MG63 (cell line): ENCODE measurements at places on chromosomes 5 and 9. TPM values are rescaled to one million over a fixed set of nuclear protein-coding genes. Genes with fewer than 3 reads are reported as not detected.

FABP6 gene
- 2.6 and 3.9 TPM in 2 replicates for total RNA-seq

PLCXD3 gene
- total RNA-seq = not detected in 2 replicates

EQTN gene
- not detected in 2 replicates for total RNA-seq

OSMR gene
- 10.1 and 23.4 TPM in 2 replicates for total RNA-seq

NUTM2F gene
- not detected in 2 replicates for total RNA-seq

NOXA1 gene
- total RNA-seq = not detected in 2 replicates

SPINK6 gene
- total RNA-seq = not detected in 2 replicates

SOX30 gene
- total RNA-seq = not detected in 2 replicates

GRCh38 chr9:82621447-82621846 is 441.5 kb downstream of the RASEF start:
- DNase-seq = no peak

DNA sequence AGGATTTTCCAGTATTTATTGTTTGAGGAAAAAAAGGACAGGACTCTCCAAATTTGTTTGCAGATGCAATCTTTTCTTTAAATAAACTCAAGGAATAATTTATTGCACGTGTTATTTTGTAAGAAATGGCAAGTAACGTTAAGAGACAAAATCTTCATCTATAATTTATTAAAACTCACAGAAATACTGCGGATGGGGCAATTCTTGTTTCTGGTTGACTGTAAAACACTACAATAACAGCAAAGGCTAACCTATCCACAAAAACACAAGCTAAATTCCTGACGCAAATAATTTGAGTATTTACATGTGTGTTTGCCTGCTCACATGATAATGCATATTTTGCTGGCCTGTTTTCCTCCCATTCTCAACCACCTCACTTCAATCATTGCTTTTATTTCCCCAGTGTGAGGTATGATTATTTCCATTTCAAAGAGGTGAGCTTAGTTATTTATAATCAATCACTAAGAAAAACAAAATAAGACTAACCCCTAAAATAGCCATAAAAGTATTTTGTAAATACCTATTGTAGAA is 619.4 kb downstream of the PDE4D start:
- no peak for DNase-seq

DNA sequence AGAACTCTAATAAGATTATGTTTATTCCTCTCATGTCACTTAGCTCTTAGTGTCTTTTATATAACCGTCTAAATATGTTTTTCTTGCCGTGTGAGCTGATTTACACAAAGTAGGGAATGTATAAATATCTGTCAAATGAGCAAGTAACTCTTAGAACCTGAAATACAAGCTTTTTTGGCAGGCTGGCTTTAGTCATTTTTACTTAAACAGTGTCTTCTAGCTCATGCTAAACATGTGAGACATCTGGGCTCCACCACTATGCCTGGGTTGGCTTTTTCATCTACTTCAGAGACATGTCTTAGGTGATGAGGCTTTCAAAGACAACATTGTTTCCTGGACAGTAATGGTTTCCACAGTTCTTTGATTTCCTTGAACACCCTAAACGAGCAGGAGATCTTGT is 137.2 kb upstream of the ZNF608 start:
- DNase-seq = no peak

GRCh38 chr9:123457583-123457982 is 101.6 kb downstream of the CRB2 start:
- DNase-seq = no peak

DNA sequence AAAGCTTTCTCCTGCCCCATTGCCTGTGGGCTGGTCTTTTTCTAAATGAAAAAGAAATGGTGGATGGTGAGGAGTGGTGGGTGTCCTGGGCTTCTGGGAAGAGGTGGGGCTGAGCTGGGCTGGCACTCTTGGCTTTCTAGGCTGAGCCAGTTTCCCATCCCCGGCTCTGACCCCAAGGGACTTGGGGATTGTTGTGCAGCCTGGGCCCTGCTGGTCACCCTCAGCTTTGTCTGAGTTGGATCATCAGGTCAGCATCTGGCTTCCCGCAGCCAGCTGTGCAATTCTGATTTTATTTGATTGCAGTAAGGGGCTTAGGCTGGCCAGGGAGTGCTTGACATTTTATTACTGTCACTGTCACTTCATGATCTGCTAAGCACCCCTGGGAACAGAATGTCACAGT is 25.3 kb downstream of the GLRA1 start:
- DNase-seq = no peak

- no peak for DNase-seq
Measured at GRCh38 chr5:139849942-139850341, 54.3 kb downstream of the PSD2 start.

DNA sequence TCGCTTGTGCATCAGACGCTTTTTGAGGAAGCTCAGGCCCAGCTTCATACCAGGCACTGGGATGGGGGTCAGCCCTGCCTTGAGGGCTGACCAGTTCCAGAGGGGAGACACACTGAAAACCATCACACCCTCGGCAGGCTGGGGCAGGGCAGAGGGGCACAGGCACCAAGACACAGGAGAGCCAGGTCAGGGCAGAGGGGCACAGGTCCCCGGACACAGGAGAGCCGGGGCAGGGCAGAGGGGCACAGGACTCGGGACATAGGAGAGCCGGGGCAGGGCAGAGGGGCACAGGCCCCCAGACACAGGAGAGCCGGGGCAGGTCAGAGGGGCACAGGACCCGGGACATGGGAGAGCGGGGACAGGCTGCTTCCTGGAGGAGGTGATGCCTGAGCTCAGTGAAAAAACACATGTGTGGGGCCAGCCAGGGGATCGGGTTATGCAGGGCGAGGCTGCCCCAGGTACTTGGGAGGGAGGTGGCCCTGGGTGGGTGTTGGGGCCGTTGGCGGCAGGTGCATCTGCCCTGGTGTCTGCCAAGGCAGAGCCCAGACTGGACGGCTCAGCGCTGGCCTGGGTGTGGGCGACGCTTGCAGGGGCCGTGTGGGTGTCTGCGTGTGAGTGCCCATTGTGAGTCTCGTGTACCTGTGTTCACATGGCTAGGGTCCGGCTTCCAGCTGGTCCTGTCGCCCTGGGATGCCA is 15.1 kb upstream of the SLC2A6 start:
- DNase-seq = no peak

- no peak for DNase-seq
Measured at GRCh38 chr9:111898331-111899096, 1.9 kb downstream of the UGCG start.

DNA sequence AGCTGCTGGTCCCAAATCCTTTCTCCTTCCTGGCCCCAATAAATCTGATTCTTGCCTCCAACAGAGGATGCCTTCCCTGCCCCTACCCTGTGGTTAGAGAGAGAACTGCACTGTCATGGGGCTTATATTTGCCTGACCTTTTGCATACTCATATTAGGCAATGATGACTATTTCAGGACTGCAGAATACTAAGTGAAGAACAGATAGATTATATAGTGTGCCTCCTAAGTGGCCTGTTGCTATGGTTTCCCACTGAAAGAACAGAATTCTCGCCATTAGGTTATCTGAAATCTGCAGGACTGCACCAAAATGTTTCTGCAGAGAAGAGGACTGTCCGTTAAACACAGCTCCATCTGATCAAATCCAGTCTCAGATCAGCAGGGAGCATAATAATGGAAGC is 87.3 kb upstream of the CCNG1 start:
- DNase-seq = no peak

DNA sequence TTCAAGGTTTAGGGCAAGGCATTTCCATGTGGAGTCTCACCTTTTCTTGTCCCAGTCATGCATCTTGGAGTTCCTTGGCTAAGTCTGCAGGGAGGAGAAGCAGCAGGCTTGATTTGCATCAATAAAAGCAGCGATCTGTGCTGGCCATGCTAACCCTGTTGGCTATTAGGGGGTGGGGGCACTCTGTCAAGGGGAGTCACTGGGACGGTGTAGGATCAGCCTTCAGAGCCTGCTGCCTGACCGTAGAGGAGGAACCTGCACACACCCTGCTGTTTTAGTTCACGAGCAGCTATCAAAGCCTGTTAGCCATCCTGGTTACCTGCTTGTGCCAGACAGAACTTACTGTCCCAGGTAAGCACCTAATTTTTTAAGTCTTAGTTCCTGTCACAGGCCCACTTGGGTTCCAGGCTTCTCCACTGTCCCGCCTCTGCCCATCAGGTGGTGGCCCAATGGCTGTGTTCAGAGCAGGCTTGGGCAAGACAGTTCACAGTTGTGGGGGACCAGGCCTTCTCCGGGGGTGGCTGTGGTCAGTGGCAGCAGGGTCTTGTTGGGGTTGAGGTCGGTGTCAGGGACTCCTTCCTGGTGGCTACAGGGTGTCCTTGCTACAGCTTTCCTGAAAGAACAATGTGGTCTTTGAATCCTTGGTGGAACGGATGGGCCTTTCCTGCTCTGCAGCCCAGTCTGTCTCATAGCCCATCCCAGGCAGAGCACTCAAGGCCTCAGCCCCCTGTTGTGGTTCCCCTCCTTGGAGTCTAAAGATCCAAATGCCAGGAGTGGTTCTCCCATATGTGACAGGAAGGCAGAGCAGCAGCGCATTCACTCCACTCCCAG is 43.7 kb downstream of the SECISBP2 start:
- no peak for DNase-seq

- no peak for DNase-seq
Measured at GRCh38 chr5:17076272-17076671, 140.2 kb upstream of the MYO10 start.
